ENCODE measurements at places on chromosomes 6 and 20.

- no peak for DNase-seq
These were observed 631 bp downstream of the RAET1L start for GRCh38 chr6:150024646-150025155.

DNA sequence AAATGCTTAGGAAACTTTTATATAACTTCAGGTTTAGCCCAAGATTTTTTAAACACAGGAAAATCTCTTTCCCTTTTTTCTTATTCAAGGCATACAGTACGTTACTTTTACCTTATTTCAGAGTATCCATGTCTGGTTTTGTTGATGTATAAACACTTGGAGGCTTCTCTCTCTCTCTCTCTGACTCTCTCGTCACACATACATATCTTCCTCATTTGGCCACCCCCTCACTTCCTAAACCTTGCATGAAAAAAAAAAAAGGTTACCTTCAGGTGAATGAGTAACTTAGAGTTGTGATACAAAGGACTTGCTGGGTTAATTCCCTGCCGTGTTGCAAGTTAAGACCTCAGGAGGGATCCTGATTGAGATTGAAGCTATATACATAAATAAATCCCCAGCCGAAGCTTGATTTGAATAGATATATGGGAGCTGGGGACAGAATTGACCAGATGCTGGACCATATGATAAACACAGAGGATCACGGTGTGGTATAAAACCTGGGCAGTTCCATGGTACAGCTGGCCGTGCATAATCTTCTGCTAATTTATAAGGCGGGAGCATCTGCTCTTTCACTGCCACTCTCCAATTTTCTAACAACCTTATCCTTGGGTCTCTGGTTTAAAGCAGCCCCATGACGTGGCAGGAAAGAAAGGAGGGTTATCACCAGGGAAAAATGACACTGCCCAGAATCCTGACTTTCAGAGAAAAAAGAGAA, 55.1 kb upstream of the IL20RA start:
- no peak for DNase-seq

DNA sequence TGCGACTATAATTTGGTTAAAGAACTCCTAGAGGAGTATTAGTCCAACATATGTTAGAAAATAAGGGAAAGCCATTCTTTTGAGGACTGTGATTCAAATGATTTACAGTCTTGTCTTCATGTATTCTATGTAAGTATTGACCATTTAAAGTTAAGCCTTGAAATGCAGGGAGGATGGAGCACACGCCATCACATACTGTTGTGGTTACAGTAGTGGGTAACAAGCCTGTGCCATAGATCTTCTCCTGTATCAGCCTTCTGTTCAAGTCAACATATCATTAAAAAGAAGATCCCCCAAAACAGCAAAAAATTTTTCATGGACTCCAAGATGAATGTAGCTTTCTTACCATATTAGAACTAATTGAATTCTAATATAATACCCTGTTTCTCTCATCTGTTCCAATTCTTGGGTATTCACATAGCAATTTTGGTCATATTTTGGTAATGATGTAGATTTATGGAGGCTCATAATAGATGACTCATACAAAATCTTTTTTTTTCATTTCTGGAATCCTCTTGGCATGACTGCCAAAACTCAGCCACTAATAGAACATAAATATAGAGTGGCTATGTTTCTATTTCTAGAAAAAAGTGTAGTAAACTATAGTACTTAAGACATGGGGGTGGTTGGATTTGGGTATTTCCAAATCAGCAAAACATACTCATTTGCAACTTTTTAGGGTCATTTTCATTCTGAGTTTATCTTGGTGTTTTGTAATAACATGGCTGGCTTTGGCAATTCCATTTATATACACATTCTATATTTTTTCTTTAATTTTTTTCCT, 413.5 kb downstream of the BCKDHB start:
- no peak for DNase-seq

GRCh38 chr6:122931916-122932315, 64.1 kb upstream of the CLVS2 start:
- DNase-seq, result no peak

- no peak for DNase-seq
These were observed 102.8 kb upstream of the SGK1 start for GRCh38 chr6:134420614-134421181.

DNA sequence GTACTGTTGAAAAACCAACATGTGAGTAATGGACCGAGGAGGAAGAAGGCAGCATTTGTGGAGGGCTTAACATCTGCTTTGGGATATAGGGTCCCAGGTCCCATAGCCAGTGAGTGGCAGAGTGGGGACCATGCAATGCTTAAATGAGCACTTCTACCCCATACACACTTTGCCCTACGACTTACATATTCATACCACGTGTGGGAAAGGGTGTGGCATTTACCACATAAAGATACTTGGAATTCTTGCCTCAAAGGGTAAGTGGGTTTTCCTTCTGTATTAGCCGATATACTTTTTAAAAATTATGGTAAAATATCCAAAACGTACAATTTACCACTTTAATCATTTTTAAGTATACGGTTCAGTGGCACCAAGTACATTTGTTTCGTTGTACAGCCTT, 199.3 kb downstream of the BACH2 start:
- DNase-seq, result no peak

GRCh38 chr20:37256286-37256685, 5.3 kb downstream of the GHRH start:
- DNase-seq, result no peak

DNA sequence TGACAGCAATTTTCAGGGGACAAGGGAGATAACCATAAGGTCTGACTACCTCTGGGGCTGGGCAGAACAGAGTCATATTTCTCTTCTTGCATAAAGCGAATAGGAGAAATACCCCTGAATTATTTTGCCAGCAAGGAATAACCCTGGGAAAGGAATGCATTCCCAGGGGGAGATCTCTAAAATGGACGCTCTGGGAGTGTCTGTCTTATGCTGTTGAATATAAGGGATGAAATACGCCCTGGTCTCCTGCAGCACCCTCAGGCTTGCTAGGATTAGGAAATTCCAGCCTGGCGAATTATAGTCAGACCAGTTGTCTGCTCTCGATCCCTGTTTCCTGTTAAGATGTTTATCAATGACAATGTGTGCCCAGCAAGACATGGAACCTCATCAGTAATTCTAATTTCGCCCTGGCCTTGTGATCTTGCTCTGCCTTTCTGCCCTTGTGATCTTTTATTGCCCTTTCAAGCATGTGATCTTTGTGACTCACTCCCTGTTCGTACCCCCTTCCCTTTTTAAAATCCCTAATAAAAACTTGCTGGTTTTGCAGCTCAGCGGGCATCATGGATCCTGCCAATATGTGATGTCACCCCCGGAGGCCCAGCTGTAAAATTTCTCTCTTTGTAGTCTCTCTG, 221.6 kb upstream of the HS3ST5 start:
- no peak for DNase-seq

GRCh38 chr20:53738039-53738944, 144.7 kb upstream of the ZNF217 start:
- DNase-seq, result peak; percentile 83

All from left renal cortex interstitium (tissue), 4 donors.